ENCODE measurements at places on chromosomes 6 and 20. TPM values are rescaled to one million over a fixed set of nuclear protein-coding genes. Genes with fewer than 3 reads are reported as not detected.

Gene COL20A1
- total RNA-seq, result not detected

Gene PLG
- not detected for total RNA-seq

Gene FERMT1
- 1.7 TPM for total RNA-seq

GRCh38 chr6:33372526-33373123 is 19.0 kb upstream of the KIFC1 start:
- no peak for DNase-seq

DNA sequence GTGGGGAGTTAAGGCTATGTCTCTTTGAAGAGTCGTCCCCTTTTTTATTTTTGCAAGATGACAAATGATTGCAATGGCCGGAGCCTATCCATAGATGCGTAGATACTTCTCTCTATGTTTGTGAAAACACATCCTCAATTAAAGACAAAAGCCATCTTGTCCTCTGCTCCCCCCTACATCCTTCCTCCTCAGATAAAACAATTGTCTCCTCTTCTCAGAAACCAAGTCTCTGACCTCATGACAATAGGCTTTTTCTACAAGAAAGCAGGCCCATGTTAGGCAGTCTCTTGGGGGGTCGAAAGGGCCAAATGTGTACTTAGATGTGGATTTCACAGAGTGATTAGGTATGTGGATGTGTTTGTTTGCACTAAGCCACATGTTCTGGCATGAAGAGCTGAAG is 51.1 kb upstream of the SSTR4 start:
- no peak for DNase-seq

- no peak for DNase-seq
Measured at GRCh38 chr20:35603695-35604448, 11.8 kb upstream of the SPAG4 start.

DNA sequence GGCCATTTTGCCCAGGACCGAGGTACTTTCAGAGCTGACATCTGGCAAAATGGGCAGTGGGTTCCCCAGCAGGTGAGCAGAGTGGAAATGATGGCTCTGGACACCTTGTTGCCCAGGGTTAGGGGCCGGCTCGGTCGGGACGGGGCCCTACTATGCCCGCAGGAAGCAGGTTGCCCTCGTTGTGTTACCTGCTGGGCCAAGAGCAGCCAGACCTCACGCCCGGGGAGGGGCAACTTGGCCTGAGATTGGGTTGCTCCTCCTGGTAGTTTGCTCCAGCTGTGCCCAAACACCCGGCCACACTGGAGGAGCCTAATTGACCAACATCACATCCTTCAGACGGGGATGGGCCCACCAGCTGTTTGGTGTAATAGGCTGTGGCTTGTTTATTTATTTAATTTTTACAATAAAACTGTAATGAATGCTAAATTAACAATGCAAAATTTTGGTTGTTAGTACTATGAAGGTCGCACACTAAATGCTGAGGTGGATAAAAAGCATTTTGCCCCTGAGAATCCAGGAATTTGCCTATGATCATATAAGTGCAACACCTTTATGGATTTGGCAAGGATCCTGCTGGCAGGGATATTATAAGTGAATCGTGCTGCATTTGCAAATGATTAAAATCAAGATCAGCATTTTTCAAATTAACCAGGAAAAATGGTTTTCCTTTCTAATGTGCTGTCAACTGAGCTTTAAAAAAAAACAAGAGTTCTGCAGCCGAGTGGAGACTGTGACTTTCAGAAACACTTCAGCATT is 26.6 kb upstream of the PCMTD2 start:
- DNase-seq, result no peak

- DNase-seq, result no peak
Measured at GRCh38 chr20:25090492-25091429, 8.8 kb upstream of the VSX1 start.

GRCh38 chr6:131136021-131136786 is 937 bp downstream of the AKAP7 start:
- DNase-seq, result peak; percentile 40

GRCh38 chr20:9439806-9440205 is 74.6 kb upstream of the LAMP5 start:
- no peak for DNase-seq

- DNase-seq, result no peak
Measured at GRCh38 chr6:8526624-8527023, 91.3 kb upstream of the SLC35B3 start.

DNA sequence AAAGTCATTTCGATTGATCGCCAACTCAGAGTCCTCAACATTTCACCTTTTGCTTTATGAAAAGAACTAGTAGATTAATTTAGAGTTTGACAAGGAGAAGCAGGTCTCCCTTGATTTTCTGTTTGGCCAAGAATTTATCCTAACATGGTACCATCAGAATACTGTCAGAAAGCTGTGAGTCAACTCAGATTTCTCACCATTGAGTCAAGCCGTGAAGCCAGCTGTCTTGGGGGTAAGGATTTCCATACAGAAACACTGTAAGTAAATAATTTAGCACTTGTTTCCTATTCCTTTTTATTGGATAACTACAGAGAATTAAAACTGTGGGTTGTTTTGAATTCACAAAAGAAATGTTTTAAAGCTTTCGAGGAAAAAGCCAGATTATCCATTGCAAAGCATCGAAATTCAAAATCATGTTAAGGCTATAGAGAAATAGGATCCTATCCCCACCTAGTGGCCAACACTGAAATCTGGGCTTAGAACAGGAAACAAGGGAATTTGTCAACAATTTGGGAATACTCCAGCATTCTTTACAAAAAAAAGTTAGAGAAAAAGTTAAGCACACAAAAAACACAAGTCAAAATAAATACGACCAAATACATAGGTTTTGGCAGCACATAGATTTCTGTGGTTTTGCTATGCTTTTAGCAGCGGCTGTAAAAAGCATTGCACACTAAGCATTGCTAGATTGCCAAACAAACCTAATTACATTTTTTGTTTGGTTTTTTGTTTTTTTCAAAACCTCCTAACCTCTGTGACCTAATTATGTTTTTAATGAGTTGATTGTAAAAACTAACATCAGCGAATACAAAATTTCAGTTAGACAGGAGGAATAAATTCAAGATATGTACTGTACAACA is 44.2 kb downstream of the COL11A2 start:
- peak; percentile 58 for DNase-seq

DNA sequence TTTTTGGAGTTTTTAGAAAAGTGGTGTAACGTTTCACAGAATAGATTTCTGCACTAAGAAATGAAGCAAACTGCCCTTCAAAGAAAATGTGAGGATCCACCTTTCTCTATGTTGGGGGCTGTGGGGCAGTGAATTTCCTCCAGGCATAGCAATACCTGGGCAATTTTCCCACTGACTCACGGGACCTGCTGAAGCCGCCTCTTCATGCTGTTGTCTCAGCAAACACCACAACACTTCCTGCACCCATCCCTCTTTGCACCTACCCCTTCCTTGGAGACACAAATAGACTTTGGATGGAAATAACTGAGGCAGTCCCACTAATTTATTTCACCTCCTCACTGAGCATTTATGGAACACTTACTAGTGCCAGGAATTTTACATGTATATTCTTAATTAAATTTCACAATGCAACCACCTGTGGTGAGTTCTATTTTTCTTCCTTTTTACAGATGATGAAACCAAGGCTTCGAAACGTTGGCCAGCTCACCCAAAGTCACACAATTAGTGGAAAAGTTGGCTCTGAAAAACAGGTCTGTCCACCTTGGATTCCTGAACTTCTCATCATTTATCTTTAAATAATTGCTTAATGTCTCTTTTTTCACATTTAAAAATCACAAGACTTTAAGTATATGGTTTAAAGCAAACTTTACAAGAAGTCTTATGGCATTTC is 17.2 kb upstream of the ADGRF1 start:
- DNase-seq, result no peak

DNA sequence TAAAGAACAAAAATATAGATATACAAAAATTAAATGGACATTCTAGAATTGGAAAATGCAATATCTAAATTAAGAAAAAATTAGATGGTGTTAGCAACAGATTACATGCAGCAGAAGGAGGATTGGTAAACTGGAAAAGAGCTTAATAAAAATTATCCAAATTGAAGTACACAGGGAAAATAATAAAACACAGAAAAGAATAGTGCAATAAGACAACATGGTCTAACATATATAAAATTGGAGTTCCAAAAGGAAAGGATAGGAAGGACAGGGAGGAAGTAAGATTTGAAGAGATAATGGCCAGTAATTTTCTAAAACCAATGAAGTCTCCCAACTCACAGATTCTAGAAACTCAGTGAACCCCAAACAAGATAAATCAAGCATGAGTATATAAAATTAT is 194.5 kb downstream of the TBX18 start:
- DNase-seq, result no peak

DNA sequence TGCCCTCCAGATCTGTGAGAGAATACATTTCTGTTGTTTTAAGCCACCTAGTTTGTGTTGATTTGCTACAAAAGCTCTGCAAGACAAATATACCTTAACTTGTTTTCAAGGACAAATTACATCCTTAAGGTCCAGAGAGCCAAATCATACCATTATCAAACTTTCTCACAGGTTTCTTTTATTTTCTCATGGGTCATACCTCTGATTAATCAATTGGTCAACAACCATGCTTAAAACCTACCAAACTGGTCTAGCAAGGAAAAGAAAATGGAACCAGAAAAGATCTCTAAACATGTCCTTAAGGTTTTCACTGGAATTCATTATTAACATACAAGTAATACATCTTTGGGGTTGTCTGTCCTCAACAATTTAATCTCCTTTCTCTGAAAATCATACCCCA is 535.0 kb downstream of the CD83 start:
- no peak for DNase-seq
